Kidney epithelial cell (primary cell): ENCODE measurements at places on chromosomes 2 and 18.

DNA sequence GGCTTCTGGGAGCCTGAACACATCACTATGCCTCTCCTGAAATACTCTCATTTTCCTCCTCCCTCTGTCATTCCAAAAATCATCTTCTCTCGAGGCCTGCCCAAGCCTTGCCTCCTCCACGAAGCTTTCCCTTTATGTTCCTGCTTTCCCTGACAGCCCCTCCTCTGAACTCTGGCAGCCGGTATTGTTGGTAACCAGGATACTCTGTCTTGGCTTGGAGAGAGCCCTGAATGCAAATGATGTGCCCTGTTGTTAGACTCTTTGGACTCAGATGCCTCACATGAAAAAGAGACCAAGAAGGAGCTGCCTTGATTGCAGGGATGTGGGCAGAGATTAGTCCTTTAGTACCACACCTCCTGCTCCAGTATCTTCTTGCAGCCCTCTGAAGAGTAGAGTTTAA, 138.5 kb upstream of the DLX2 start:
- DNase-seq, result no peak

GRCh38 chr2:133270550-133270949, 297.7 kb downstream of the NCKAP5 start:
- DNase-seq, result no peak

DNA sequence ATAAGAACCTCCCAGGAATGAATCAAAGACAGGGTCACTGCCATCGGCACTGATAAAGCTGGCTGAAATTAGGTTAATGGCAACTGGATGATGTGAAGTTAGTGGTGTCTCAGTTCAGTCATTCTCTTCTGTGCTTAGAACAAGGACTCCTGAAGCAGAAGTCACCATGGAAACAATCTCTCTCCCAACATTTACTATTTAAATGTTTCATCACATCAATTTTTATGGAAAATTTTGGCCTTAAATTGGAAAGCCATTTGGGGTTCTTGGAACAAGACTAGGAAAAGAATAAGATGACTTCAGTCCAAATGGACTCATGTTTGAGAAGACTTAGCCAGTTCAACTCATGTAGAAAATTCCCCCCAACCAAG, 15.5 kb upstream of the ARL5A start:
- DNase-seq, result no peak

GRCh38 chr18:28846958-28847357, 670.0 kb upstream of the CDH2 start:
- DNase-seq, result no peak

DNA sequence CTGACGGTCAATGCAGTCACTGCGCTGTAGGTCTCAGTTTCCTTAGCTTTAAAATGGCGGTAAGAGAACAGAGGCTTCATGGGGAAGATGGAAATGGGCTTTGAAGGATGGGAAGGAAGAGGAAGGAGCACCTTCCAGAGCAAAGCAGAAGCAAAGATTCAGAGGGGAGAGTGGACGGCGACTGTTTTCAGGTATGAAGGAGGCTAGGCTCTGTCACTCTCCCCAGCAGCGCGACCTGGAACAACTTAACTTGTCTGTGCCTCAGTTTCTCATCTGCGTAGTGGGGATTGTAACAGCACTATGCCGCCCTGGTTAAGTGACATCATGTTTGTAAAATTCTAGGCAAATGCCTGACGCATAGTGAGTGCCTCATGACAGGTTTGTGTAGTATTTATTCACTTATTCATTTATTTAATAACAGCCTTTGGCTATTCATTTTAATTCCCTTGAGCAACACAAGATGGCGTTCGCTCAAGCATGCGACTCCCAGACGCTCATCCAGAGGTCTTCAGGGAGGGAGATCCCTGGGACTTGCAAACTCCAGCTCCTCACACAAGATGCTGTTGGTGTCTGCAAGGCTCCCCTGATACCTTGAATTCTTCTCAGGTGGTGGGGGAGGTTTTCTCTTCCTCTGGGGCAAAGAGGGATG, 336.3 kb downstream of the DYSF start:
- DNase-seq, result no peak

DNA sequence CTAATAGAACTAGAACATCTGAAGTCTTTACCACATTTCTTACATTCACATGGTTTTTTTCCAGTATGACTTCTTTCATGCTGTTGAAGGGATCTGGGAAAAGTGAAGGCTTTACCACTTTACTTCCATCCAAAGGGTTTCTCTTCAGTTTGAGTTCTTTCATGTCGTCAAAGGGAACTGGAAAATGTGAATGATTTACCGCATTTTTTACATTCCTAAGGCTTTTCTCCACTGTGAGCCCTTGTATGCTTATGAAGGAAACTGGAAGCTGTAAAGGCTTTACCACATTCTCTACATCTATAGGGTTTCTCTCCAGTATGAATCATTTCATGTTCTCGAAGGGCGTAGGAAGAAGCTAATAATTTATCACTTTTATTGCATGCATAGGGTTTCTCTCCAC, 46.7 kb downstream of the NBEAL1 start:
- DNase-seq, result peak; percentile 74

- no peak for DNase-seq
These were observed 122.9 kb downstream of the TXNL1 start for GRCh38 chr18:56515522-56515921.

DNA sequence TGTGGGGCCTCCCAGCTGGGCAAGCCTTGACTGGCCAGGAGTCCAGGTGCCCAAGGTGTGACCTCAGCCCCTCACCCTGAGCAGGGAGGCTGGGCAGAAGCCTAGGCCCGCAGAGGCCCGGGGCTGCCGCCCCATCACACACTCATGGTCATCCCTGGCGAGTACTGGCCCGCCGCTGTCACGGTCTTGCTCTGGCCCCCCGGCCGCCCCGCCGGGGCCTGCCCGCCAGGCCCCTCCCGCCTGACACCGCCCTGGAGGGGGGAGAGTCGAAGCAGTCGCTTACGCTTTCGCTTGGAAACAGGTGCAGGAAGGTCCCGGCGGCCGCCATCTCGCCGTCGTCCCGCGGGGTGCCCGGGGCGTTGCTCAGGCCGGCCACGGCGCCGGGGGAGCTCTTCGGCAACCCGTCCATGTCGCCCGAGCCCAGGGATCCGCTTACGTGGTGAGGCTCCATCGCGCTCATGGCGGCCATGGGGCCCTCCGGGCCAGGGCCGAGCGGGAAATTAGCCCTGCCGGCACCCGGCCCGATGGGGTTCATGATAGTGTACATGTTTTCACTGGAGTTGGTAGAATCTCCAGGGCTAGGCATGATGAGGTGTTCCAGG, 26.6 kb upstream of the ANKRD62 start:
- DNase-seq, result no peak

- DNase-seq, result no peak
These were observed 120.9 kb downstream of the FSIP2 start for GRCh38 chr2:185859506-185859905.

GRCh38 chr2:27461118-27461517, 18.9 kb downstream of the KRTCAP3 start:
- no peak for DNase-seq

GRCh38 chr2:212902421-212902820, 249.0 kb downstream of the IKZF2 start:
- no peak for DNase-seq

DNA sequence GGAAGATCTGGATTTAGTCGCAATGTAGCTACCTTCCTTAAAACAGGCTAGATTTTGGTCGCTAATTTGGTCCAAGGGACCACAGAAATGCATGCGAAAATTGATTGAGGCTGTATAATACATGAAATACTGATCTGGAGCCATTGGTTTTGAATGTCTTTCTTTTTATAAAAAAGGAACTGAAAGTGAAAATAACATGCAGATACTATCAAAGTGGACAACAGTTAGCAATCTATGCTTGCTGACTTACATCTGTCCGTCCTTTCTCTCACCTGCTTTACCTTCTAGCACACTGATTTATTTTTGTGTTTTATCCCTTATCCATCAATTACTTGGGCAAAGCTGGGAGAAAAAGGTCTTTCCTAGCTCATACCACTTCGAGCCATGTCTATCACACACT, 1459.8 kb upstream of the ACVR2A start:
- no peak for DNase-seq

GRCh38 chr2:58010599-58010998, 36.0 kb upstream of the VRK2 start:
- no peak for DNase-seq

DNA sequence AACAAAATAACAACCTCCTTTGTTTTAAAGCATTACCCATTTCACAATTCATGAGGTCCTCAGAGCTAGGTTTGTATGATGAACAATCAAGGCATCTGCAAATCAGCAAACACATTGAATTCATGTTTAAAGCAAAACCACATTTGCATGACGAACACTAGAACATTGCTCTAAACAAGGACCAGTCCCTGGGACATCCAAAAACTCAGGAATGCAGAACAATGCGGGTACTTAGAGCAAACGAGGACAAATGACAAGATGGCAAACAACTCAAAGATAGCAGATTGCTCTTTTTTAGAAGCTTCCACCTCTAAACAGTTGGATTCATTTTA, 45.7 kb upstream of the RALBP1 start:
- no peak for DNase-seq

DNA sequence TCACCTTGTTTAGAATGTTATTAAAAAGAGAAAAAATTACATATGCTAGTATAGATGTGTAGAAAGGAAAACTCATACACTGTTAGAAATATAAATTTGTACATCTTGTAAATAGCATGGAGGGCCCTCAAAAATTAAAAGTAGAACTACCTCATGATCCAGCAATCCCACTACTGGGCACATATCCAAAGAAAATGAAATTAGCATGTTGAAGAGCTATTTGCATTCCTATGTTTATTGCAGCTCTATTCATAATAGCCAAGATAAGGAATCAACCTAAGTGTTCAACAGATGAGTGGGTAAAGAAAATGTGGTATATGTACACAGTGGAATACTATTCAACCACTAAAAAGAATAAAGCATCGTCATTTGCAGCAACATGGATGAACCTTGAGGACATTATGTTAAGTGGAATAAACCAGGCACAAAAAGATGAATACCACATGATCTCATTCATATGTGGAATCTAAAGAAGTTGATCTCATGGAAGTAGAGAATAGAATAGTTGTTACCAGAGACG, 251.5 kb upstream of the THUMPD2 start:
- DNase-seq, result no peak

DNA sequence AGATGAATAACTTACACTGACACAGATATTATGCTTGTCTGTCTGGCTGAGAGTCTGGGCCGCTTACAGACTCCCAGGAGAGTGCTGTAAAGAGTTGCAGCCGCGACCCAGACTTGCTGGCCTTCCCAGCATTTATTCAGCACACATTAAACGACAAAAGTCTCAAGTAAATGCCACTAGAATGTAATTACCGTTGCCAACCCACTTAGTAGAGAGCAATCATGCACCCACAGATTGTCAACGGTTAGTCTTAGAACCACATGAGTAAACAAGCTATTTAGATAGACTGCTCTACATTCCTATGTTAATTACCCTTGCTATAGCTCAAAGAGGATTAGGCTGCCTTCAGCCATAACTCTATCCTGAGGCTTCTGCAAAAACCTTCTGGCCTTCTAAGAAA, 47.8 kb upstream of the C2orf74 start:
- no peak for DNase-seq

- DNase-seq, result no peak
These were observed 35.4 kb downstream of the PSD4 start for GRCh38 chr2:113209011-113209645.

DNA sequence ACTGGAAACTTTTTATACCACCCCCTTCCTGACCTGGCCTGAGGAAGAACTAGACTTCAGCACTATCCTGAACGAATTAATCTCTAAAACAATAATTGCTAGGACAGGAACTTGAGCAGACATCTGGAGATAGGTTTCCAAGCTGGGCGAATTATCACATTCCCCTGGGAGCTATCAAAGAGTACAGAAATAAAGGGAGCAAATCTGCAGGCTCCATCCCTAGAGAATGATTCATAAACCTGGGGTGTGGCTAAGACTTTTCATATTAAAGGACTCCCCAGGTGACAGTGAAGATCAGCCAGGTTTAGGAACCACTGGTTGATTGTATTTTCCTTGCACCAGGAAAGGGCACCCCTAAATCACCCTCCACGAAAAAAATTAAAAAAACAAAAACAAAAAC, 105.6 kb upstream of the NOL4 start:
- DNase-seq, result no peak

GRCh38 chr2:48213646-48214045, 307.3 kb upstream of the FBXO11 start:
- no peak for DNase-seq

DNA sequence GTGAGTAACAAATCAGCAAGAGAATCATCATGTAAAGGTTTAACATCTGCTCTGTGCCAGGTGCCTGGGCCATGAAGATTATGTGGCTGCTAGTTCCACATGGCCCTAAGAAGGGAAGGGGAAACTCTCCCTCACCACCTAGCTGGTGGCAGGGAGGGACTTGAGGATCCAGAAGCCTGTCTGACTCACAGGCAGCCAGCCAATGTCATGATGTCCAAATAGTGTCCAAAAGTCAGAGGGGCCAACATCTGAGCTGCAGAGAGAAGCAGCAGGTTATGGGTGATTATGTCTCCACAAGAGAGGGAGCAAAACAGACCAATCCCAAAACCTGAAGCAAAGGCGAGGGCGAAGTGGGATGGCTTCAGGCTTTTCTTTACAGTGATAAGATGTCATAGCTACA, 61.9 kb upstream of the SPP2 start:
- DNase-seq, result no peak

DNA sequence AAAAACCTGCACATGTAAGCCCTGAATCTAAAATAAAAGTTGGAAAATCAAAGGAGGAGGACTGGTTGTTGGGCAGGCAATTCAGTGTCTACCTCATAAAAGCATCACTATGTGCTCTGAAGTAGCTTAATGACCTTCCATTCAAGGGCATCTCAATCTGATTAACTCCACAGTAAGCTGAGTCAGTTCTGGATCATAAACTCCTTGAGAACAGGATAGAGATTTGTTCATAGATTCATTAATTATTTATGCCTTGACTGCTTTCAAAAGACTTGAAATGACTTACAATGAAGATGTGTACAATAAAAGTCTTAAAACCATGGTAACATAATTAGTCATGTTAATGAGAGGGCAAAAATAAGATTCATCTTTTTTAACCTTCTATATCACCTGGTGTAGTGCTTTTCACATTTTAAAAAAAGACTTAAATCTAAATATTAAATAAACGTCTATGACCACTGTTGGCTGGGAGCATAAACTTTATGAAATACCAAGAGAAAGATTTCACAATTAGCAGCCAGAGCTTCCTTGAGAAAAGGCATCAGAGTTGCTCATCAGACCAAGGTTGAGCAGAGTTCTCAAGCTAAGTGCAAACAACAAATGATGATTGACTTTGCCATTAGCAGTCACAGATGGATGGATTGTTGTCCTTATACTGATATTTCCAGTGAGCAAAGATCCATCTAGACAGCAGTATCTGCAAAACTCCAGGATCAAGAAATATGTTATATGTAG, 237.3 kb upstream of the THUMPD2 start:
- no peak for DNase-seq

DNA sequence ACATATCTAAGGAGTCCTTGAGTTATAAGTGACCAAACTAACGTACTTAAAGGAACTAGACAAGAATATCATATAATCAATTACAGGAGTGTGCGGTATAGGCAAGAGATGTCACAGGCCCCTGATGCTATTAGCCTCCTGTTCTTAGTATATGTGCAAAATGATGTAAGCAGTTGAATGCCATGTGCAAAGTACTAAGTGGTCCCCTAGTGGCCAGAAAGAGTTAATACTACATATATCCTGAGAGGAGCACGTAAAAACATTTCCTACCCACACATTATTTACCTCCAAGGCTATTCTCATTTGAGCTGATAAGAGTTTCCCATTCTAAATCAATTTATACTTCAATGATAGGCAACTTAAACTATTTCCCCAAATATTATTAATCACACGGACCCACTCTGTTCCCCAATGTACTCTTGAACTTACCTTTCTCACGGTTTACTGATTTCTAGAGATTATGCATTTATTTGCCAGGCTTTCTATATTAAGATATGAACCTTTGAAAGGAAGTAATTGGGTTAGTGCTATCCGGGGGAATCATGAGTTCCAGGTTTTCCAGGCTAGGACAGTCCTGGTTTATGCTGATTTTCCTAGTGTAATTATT, 158.0 kb upstream of the KLHL14 start:
- DNase-seq, result no peak
